Skeletal muscle tissue (tissue), 5 donors: ENCODE measurements at places on chromosomes 4 and X. TPM values are rescaled to one million over a fixed set of nuclear protein-coding genes. Genes with fewer than 3 reads are reported as not detected.

Gene MPC1L
- not detected for total RNA-seq

Gene SLC7A11
- 1.0 TPM for total RNA-seq

Gene VCX3B
- total RNA-seq = not detected

Gene NDST4
- total RNA-seq = 2.6 TPM

Gene CTAG1B
- total RNA-seq = not detected

Gene PRKX
- 6.3 TPM for total RNA-seq

Gene TSPAN5
- 11.0 TPM for total RNA-seq

Gene CXCL11
- total RNA-seq = 0.52 TPM

Gene SLC38A5
- 6.3 TPM for total RNA-seq

Gene GPR143
- 0.52 TPM for total RNA-seq

Gene BEND2
- total RNA-seq = not detected

Gene RUFY3
- total RNA-seq = 60.0 TPM

Gene SLC25A43
- total RNA-seq = 6.3 TPM

Gene CPZ
- 11.5 TPM for total RNA-seq

Gene MPP1
- total RNA-seq = 45.9 TPM

Gene MAGEA3
- not detected for total RNA-seq

Gene BTK
- 2.1 TPM for total RNA-seq
